NB4 (cell line): ENCODE measurements at places on chromosomes 16 and 17.
A peak's percentile ranks its signal among the peaks of the same experiment; 100 is the strongest.

GRCh38 chr17:40399185-40399584 lies 18.5 kb downstream of the TOP2A start:
- peak; percentile 67 for DNase-seq

- no peak for DNase-seq
These were observed 48.3 kb upstream of the C17orf78 start for GRCh38 chr17:37327341-37328090.

DNA sequence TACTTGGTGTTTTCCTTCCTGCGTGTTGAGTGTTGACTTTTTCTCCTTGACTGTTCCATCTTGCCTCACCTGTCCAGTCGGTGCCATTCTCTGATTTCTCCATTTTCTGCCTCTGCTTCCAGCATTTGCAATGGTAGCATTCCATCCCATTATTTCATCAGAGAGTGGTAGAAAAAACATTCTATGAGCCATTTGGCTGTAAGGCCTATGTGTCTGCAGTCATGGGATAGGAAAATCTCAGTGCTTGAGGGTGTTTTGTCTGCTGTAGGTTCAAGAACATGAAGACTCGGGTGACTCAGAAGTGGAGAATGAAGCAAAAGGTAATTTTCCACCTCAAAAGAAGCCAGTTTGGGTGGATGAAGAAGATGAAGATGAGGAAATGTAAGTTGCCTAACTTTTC lies 2.7 kb downstream of the UTP18 start:
- DNase-seq = no peak

DNA sequence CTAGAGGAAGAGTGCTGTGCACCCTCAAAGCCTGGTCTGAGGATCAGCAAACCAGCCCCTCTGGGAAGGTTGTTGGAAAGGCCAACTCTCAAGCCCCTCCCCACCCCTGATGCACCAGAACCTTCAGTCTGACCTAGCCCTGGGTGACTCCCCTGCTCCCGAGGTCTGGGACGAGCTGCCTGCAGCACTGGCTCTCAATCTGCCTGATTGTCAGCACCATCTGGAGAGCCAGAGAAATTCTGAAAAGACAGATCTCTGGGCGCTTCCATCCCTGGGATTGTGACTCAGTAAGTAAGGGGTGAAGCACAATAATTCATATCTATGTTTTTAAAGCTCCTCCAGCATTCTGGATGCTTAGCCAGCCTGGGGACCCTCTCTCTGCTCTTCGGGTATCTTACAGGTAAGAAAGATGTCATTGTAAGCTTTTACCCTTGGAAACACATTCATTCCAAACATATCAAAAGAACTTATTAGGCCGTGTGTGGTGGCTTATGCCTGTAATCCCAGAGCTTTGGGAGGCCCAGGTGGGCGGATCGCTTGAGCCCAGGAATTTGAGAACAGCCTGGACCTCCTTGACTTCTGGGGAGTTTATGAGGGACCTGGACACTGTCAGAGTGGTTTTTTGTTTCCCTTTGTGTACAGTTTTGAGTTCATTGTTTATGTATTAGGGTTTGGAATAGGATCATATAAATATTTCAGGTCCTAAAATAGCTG lies 147.5 kb downstream of the KCNJ12 start:
- DNase-seq = no peak

DNA sequence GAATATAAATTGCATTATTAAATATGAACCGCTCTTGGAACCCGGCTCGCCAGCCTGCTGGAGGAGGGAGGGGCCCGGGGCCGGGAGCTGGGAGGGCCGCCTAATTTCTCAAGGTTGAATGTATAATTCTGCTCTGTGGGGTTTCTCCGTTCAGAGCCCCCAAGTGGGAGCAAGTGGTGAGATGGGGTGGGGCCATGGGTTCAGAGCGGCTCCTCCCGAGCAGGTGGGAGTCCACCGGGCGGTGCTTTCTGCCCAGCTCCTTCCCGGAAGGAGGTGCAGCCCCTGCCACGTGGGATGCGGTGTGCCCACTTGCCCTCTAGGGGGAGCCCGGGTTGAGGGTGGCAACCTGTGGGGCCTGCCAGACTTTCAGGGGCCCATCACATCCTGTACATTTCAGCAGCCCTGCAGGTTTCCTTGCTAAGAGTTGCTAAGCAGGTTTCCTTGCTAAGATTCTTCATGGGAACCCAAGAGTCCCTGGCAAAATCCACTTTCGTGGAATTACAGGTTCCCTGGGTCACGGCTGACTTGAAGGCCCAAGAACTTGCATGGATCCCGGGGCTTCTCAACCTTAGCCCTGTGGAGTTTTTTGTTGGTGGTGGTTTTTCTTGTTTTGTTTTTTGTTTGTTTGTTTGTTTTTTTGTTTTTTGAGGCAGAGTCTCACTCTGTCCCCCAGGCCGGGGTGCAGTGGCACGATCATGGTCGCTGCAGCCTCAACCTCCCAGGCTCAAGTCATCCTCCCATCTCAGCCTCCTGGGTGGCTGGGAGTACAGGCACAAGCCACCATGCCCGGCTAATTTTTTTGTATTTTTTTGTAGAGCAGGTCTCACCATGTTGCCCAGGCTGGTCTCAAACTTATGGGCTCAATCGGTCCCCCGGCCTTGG lies 196.7 kb upstream of the GSE1 start:
- DNase-seq = peak; percentile 81

DNA sequence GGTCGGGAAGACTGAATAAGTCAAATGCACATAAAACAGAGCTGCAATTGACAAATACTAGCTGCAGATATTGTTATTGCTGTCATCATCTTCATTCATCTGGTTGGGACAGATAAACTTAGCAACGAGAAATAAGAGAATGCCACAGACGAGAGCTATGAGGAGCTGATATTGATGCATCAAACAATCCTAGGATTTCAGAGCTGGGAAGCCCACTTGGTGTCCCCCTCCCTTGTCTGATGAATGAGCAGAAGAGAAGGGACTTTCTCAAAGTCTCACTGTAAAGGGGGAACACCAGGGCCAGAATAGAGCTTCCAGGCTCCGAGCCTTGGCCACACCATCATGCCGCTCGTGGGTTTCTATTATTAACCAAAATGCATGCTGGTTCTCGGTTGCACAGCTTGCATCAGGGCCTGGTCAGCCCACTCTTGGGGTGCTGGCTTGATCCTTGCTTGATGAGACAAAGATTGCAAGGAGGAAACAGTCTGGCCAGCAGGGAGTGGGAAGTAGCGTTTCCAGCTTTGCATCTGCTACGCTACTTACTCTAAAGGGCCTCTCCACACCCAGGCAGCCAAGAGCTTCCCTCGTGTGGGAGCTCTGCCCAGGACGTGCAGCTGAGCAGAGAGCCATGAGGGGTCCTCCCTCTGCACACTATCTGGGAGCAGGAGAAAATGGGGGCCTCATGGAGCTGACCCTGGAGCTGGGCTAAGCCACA lies 28.4 kb upstream of the EMP2 start:
- no peak for DNase-seq

DNA sequence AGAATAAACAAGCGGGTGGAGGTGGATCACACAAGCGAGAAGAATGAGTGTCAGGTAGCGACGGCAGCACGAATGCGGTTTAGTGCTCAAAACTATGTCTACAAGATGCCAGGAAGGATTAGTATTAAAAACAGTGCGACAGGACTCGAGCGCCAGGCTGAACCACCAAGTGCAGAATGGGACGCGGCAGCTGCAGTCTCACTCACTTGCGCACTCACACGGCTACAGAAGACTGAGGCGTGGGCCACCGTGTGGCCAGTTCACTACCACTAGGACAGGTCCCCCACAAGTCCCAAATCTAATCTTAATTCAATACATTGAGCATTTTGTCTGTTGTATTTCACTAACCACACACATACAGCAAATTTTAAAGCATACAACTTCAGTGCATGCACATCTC lies 35.7 kb upstream of the TRAP1 start:
- DNase-seq = no peak

DNA sequence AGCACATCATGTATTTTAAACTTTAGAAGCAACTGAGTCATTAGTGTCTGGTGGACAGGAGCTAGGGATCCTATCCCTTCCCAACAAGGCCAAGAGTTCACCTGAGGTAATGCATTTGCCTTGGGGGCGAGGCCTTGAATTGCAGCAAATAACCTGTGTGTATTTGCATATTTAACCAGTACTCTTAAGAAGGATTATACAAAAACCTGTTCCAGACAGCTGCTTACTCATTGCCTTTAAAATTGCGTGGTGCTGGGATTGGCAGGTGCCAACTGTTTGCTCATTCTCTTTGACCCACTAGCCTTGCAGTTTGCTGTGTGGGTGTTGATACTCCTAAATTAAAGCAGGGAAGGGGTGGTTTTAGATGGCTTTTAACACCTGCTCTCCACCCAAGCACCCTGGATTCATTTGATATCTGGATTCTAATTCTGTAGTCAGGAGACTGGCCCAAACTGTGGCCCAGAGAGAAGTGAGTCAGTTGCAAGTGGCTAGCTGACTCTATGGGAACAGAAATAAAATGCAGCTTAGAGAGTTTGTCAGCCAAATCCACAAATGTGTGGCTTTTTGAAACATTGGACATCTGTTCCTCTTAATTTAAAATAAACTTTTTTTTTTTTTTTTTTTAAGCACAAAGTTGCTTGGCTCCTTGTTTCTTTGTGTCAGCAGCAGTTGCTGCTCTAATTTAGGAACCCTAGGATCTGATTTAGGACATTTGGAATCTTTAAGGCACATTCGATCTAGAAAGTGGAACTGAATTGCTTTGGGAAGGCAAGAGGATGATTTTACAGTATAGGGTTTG lies 46.9 kb downstream of the TUBD1 start:
- peak; percentile 45 for DNase-seq

- DNase-seq = peak; percentile 59
These were observed 16.4 kb upstream of the SLC16A11 start for GRCh38 chr17:7060165-7060891.
